ENCODE measurements at places on chromosomes 12 and 14.

- no peak for DNase-seq
Observed at GRCh38 chr12:70244409-70244808, 1.2 kb downstream of the CNOT2 start.

GRCh38 chr12:58914457-58914856, 5.8 kb downstream of the LRIG3 start:
- DNase-seq, result no peak

DNA sequence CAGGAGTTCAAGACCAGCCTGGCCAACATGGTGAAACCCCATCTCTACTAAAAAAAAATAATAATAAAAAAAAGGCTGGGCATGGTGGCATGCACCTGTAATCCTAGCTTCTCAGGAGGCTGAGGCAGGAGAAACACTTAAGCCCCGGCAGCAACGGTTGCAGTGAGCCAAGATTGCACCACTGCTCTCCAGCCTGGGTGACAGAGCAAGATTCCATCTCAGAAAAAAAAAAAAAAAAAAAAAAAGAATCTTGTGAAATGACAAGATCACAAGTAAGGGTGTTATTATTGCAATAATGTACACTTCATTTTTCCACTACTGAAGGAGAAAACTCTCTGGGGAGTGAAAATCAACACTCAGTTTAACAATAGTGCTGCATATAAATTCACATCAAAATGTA, 8.8 kb upstream of the PTGR2 start:
- DNase-seq, result no peak

DNA sequence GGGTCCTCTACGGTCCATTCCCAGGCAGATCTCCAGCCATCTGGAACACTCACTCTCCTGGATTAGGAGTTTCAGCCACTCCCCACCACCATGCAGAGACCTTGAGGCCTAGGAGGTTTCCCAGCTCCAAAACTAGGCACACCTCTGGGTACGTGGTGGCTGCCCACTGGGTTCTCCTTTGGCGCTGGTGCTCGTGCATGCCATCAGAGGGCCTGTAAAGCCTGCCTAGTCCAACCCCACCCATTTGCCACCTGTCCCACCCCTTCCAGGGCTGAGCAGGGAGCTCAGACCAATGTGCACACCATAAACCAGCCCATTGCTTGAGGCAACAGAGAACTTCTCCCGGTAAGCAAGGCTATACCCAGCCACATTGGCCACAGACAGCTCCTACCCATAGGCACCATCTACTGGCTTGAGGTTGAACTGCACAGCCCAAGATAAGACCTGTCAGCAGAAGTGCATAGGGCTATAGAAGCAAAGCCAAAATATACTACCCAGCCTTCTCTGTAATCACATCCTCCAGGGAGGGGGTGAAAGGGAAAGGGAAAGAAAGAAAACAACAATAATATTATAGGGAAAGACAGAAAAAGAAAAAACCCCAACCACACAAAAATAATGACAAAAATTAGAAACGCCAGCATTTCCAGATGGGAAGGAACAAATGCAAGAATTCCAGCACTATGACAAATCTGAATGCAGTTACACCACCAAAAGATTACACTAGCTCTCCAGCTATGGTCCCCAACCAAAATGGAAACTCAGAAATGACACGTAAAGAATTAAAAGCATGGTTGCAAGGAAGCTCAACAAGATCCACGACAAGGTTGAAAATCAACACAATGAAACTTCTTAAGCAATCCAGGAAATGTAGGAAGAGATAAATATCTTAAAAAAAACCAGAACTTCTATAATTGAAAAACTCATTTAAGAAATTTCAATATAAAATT, 111.9 kb upstream of the CCDC175 start:
- peak; percentile 17 for DNase-seq

GRCh38 chr12:89311703-89312293, 40.5 kb downstream of the DUSP6 start:
- no peak for DNase-seq

DNA sequence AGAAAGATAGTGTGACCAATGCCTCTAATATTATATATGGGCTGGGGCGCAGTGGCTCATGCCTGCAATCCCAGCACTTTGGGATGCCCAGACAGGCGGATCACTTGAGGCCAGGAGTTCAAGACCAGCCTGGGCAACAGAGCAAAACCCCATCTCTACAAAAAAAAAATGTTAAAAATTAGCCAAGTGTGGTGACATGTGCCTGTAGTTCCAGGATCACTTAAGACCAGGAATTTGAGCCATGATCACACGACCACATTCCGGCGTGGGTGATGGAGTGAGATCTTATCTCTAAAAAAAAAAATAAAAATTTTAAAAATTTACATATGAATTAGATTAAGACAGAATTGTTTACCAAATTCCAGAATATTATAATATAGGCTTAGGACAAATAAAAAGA, 12.0 kb downstream of the TM7SF3 start:
- DNase-seq, result no peak

GRCh38 chr12:50569876-50570275, 65.1 kb downstream of the DIP2B start:
- no peak for DNase-seq

GRCh38 chr14:64848239-64848638, 31.5 kb downstream of the SPTB start:
- DNase-seq, result no peak
